ENCODE measurements at places on chromosomes 7 and 10.

DNA sequence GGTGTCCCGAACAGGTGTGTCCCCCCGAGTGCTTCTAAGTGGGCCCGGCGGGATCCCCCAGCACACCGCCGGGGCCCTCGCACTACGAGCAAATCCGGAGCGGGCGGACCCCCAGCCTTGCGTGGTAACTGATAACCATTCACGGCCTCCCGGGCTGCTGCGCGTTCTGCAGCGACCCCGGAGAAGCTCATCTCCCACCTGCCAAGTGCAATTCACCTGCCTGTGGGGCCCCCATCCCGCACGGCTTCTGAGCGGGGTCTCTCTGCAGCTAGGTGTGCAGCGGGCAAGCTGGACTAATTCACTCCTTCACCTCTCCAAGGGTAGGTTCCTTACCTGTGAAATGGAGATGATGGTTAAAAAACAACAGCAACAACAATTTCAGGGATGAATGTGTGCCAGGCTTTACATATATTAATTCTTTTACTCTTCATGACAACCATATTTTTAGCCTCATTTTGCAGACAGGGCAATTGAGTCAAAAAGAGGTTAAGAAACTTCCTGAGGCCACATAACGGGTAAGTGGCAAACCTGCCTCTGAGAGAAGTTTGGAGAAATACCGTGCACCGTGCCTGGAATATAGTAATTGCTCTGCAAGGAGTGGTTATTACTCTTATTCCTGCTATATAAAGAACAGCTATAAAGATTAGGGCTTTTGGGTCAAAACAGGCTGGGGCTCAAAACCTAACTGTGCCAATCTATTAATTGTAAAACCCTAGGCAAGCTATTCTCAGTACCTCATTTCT lies 652 bp upstream of the PODXL start:
- DNase-seq = no peak

DNA sequence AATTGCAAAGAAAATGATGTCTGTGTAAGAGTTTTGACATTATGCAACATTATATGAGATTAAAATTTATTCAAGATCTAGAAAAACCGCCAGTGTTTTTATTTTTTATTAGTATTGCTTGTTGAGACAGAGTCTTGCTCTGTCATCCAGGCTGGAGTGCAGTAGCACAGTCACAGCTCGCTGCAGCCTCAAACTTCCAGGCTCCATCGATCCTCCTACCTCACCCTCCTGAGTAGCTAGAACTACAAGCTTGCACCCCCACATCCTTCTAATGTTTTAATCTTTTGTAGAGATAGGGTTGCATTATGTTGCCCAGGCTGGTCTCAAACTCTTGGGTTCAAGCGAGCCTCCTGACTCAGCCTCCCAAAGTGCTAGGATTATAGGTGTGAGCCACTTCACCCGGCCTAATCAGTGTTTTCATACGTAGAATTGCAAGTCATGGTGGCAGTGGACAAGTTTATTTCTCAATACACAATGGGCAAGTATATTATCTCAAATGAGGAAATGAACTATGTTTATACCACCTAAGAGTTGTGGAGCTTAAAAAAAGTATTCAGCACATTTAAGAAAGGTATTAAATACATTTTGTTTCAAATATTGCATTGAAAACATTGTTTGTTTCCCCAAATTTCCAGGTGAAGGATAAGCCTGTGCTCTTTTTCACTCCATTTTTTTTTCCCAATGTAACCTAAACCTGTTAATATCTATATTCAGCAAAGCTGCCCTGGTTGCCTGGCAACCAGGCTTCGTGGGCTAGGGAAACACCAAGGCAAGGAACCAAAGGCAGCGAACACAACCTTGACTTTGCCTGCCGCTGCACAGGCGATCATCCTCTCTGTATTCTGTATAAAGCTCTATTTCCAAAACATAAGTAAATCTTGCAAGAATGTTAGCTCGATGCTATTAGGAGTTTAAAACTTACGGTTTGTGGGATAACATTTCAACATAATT lies 163.9 kb downstream of the CACNB2 start:
- DNase-seq = no peak

DNA sequence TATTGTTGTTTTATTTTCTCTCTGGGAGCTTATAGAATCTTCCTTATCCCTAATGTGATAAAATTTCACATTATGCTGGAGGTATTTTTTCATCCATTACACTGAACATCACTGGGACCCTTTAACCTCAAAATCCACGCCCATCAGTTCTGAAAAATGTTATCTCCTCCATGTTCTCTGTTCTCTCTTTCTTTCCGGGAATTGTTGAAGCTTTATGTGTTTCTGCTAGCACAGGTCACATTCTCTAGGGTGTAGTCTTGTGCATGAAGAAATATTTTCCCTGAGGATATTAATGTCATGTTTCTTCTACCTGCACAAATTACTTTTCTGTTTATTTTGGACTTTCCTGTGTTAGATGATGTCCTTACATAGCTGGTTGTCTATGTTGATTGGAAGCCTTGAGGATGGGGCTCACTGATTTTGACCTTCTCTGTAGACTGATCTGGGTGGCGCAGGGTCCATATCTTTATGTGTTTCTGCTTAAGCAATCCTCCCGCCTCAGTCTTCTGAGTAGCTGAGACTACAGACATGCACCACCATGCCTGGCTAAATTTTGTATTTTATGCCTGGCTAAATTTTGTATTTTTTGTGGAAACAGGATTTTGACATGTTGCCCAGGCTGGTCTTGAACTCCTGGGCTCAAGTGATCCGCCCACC lies 31.4 kb upstream of the IL6 start:
- DNase-seq = no peak

GRCh38 chr10:28833313-28833712 lies 156.0 kb downstream of the BAMBI start:
- no peak for DNase-seq

DNA sequence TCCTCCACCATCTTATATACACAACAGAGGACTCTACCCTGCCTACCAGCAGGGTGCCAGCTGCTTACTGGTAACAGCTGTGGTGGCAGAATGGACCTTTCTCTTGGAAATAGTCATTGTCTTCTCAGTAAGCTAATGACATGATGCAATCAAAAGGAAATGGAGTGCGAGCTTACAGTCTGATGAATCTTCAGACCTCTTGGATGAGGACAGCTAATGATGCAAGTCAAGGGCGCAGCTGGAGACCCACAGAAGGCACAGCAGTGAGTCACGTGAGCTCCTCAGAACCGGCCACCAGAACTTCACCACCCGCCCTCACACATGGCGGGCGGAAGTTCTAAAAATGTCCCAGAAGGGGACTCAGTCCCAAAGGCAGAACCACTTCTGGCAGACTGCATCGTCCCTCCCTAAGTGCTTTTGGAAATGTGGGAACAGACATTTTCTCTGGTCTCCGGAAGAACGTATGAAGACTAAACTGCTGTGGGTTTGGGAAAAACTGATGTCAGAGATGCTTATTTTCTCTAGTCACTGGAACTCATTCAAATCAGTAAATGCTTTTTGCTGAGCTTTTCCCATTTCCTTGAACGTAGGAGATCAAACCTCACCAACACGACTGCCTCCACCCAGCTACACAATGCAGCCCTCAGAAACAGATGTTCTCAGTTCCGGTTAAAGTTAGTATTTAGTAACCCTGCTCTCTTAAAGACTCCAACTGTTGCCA lies 96.4 kb downstream of the FAS start:
- peak; percentile 86 for DNase-seq

- no peak for DNase-seq
These were observed 2.2 kb downstream of the STRA8 start for GRCh38 chr7:135235841-135236240.

DNA sequence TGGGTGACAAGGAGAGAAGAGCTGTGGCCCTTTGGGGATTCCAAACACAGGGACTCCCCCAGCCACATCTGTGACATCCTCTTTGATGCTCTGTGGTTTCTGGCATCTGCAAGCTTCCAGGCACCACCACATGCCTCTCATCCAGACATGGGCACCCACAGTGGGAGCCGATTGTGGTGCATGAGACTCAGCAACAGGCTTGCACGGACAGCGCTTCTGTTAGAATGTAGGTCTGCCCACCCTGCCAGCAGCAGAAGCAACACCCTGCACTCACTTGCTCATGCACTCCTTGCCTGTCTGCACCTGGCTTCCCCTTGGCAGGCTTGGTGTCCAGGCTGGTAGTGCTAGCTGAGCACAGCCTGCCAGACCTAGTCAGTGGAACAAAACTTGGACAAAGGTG lies 735.0 kb upstream of the ZWINT start:
- no peak for DNase-seq

Measured in ELR (cell line).